Left lobe of liver (tissue), 2 donors: ENCODE measurements at places on chromosomes 6 and 20.

DNA sequence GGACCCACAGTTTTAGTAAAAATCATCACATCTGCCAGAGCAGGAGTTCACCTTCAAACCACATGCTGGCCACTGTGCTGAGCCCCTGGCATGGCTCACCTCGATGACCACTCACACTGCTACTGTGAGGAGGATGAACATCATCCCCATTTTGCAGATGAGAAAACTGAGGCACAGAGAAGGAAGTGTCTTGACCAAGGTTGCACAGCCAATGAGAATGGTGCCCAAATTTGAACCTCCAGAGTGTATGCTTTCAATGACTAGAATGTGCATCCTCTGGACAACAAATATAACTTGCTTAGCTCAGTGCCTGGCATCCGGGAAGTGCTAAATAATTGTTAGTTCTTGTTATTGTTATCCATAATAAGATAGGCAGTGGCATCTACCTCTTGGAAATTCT is 37.2 kb upstream of the FAM83D start:
- no peak for DNase-seq

GRCh38 chr20:52103335-52103912 is 88.2 kb downstream of the ZFP64 start:
- no peak for DNase-seq

GRCh38 chr20:44720621-44720996 is 5.4 kb downstream of the CCN5 start:
- no peak for DNase-seq

GRCh38 chr6:12119085-12119588 is 107.0 kb downstream of the HIVEP1 start:
- DNase-seq: no peak

- DNase-seq: no peak
These were observed 432.7 kb upstream of the ARID1B start for GRCh38 chr6:156344491-156344890.

DNA sequence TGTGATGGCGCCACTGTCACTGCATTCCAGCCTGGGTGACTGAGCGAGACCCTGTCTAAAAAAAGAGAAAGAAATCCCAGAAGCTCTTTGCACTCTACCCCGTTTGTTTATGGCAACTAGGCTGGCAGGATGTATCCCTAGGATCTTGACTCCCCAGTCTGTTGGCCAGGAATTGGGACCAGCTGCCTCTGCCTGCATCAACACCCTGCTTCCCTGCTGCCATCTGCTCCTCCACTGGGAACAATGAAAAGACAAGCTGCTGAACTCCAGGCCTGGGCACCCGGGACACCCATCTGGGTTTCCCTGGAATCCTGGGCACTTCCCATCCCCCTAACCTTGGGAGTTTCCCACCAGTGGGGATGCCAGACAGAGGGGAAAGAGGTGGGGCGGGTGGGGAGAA is 64.9 kb downstream of the CPNE5 start:
- no peak for DNase-seq

DNA sequence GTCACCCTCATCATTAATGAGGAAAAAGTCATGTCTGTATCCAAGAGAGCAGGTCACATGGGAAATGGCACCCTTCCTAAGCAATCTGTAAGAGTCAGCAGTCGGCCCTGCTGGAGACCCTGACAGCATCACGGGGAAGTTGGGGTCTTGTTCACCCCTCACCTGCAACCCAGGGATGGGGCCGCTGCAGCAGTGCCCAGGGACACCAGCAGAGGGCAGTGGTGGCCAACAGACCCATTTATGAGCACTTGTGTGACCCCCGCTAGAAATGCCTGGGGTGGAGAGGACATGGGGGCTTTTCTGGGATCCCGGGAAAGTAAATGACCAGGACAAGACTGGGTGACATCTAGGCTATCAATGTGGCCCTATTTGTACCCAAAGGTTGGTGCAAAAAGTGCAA is 35.9 kb downstream of the ANKRD60 start:
- no peak for DNase-seq
